NCI-H460 (cell line): ENCODE measurements at places on chromosomes 1 and 21. TPM values are rescaled to one million over a fixed set of nuclear protein-coding genes. Genes with fewer than 3 reads are reported as not detected.

The SYT14 gene
- under 0.01 and 0.06 TPM in 2 replicates for total RNA-seq

The GJB3 gene
- not detected in 2 replicates for total RNA-seq

GRCh38 chr1:74812180-74812541 lies 79.2 kb downstream of the TYW3 start:
- no peak for DNase-seq

The OR4F29 gene
- total RNA-seq = not detected in 2 replicates

The VCAM1 gene
- not detected in 2 replicates for total RNA-seq

DNA sequence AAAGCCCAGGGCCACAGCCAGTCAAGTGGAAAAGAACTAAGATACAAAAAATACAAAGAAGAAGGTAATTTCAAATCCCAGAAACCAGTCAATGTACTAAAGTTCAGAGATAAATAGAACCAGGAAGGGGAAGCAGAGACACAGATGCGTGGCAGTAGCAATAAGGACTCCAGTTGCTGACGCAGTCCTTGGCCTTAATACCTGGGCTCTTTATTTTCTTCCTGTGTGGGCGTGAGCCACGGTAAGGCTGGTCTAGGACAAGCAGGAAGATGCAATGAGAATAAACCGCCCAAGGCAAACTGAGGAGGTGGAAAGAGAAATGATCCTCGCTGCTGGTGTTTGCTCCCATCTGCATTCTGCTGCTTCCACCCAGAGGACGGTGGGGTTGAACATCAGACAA lies 65.6 kb upstream of the PLXNA2 start:
- no peak for DNase-seq

DNA sequence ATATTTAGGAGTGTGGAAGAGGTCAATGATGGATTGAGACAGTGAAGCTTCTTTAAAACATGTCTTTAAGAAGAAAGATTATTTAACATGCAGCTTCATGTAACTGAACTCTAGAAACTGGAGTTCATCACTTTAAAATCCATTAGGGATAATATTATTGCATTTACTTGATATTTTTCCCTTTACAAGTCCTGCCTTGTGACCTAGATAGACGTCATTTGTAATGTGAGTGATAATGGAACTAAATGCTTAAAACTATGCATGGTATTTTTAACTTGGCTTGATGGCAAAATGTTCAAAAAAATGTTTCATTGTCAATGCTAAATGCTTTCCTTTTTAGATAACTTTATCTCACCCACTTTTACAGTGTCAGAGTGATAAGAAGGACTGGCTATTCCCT lies 723.7 kb downstream of the RWDD3 start:
- no peak for DNase-seq

DNA sequence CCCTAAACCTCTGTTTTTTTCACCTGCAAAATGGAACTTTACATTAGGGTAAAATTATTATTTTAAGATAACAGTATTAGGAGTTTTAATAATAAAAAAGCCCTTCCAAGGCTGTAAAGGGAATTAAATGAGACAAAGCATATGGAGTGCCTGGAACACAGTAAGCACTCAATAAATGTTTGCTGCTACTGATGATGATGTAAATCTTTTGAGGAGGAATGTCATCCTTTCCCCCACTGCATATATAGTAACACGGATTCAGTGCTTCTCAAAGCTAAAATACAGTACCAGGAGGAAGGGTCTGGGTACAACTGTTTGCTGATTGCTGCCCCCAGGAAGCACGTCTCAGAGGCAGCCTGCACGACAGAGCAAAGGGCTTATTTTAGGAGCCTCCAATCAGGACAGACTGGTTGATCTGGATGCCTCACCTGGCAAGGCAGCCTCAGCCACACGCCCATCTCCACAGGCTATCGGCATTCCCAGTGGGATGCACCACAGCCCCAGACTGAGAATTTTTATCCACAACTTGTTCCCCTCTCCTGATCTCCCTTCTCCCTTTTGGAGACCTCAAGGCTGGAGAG lies 64.4 kb downstream of the GADD45A start:
- no peak for DNase-seq
